Central memory CD8-positive, alpha-beta T cell (primary cell): ENCODE measurements at places on chromosomes 2 and 18.

DNA sequence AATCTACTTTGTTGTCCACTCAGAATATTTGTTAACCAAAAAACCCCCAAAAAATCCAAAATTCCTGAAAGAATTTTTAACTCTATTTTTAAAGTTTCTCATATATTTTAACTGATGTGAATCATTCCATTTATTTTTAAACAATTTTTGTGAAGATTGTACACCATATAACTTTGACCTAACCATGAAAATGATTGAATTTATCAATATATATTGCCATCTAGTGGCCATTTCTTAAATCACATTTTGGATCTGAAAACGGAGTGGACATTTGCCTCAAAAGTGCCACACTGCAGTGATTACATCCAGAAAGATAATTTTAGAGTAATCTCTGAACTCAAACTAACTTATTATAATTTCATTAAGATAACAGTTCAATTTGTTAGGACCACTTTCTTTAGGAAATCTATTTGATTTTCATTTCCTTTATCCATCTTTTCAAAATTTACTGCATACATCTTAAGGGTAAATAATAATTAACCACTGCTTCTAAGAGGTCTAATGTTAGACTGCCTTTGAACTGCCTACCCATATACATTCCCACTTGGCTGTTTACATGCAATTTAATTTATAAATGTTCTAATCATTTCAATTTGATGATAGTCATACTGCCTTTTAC is 71.1 kb downstream of the DSC3 start:
- DNase-seq = no peak

- DNase-seq = no peak
These were observed 120.9 kb upstream of the PKDCC start for GRCh38 chr2:41926614-41927580.

GRCh38 chr18:26993568-26993967 is 128.1 kb upstream of the AQP4 start:
- no peak for DNase-seq

- DNase-seq = no peak
These were observed 384.3 kb upstream of the LYPD1 start for GRCh38 chr2:133054297-133054696.

- no peak for DNase-seq
These were observed 117.7 kb downstream of the SATB2 start for GRCh38 chr2:199339891-199340605.
